ENCODE measurements at places on chromosomes 2 and 18.

DNA sequence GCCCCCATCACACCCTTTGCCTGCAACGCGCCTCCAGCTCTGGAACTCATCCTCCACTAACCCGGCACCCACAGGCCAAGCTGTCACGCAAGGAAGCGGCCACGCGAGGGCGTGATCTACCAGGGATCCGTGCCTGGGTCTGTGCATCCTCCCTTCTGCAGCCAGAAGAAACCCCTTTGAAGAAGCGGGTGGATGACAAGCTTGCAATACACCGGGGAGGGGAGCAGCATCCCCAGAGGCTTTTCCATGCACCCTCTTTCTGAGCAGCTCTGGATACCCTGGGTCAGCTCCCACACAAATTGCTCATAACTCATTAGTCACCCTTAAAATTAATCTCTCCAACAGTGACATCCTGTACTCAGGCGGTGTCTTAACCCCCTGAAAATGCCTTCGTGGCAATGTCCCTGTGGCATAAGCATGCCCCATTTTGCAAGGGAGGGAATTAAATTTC is 47.6 kb downstream of the PDCL3 start:
- peak; percentile 55 for DNase-seq

- DNase-seq, result no peak
These were observed 125.8 kb downstream of the VWC2L start for GRCh38 chr2:214536625-214537024.

DNA sequence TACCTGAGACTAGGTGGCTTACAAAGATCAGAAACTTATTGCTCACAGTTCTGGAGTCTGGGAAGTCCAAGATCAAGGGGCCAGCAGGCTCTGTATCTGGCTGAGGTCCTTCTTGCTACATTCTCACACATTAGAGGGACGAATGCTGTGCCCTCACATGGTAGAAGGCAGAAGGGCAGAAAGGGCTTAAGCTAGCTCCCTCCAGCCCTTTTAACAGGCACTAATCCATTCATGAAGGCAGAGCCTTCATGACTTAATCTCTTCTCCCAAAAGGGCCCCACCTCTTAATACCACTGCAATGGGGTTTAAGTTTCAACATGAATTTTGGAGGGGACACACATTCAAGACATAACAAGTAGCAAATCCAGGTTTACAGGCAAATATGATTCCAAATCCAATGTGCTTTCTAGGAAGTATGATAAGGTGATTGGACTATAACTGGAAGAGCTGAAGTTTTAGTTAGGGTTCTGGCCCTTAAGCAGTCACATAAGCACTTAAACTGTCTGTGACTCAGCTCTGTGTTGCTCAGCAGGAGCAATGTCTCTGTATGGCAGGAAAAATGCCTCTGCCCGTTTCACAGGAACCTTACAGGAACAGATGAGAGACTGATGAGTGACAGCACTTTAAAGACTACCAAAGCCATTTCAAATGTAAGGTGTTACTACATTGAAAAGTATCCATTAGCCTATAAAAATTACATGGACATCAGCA is 119.6 kb upstream of the PTPRM start:
- no peak for DNase-seq

DNA sequence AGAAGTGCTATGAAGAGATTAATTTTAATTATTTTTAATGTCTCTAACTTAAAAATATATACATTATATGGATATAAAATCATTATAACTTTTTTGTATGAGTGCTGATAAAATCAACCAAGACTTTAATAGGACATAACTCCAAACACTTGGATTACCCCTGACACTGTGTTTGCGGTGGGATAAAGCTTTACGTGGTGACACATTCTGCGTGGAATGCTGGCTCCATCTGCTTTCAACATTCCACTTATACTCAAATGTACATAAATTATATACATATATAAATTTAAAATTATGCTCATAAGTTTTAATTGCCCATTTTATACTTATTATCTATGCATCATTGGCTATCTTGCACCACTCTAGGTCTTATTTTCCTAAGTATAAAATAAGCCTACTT is 30.5 kb downstream of the LINC00305 start:
- DNase-seq, result no peak

GRCh38 chr18:56575819-56576663 is 62.4 kb downstream of the TXNL1 start:
- no peak for DNase-seq

DNA sequence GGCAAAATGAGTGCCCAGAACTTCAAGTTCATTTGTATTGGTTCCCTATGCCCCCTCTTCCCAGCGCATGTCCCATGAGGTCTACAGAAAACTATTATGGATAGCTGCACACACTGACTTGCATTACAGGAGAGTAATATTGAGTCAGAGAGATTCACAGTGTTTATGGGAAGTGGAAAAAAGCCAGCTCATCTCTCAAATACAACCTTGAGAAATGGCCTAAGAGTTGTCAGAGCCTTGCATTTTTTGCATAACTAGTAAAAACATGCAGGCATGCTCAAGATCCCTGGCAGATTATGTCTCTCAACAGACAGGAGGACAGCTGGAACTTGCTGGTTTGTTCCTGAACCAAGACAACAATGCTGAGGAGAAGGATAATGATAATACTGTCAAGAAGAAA is 1292.8 kb downstream of the DSC3 start:
- no peak for DNase-seq

DNA sequence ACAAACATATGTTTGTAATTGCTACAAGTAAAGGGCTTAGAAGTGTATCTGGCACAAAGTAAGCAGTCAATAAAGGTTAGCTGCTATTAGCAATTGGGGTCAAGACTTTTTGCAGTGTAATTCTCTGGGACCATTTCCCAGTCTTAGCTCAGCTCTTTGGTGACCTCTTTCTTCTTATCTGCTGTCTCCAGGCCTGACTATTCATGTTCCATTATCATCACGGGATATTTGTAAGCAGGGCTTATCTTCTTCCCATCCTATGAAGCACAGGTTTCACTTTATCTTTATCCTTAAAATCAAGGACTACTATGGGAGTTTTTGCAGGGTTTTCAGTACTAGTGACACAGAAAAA is 131.7 kb downstream of the DOCK10 start:
- no peak for DNase-seq

DNA sequence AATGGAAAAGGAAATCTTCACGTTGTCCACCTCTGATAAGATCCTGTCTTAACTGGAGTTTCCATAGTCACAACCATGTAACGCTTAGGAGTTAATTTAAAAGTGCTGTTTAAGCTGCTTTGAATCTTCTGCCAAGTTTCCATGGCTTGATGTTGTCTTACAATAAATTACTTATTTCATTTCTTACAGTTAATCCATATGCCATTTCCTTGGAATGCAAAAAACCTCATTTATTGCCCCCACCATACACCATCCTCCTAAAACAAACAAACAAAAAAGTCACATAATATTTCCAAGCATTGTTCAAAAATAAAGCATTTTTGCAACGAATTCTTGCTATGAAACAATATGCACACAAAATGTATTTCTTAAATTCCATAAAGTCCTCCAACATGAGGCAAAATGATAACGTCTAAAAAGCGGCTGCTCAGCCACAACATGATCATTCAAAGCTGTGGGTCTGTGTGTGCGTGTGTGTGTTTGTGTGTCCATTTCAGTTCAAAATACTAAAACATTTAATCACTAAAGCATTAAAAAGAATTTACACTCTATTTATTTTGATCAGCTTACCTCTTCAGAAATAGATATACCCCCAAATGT is 46.8 kb upstream of the PXDN start:
- no peak for DNase-seq

- DNase-seq, result no peak
These were observed 174.9 kb downstream of the NR4A2 start for GRCh38 chr2:156157670-156158069.

GRCh38 chr18:46155641-46156051 is 51.5 kb downstream of the HAUS1 start:
- peak; percentile 31 for DNase-seq

GRCh38 chr2:16194931-16195680 is 254.8 kb downstream of the MYCN start:
- no peak for DNase-seq

GRCh38 chr2:131093696-131094462 is 619 bp upstream of the FAM168B start:
- DNase-seq, result no peak

GRCh38 chr2:46382331-46383112 is 85.3 kb downstream of the EPAS1 start:
- no peak for DNase-seq

- no peak for DNase-seq
These were observed 43.9 kb upstream of the RAPH1 start for GRCh38 chr2:203578759-203579643.

- DNase-seq, result no peak
These were observed 29.1 kb downstream of the TMEM131 start for GRCh38 chr2:97966545-97967215.

DNA sequence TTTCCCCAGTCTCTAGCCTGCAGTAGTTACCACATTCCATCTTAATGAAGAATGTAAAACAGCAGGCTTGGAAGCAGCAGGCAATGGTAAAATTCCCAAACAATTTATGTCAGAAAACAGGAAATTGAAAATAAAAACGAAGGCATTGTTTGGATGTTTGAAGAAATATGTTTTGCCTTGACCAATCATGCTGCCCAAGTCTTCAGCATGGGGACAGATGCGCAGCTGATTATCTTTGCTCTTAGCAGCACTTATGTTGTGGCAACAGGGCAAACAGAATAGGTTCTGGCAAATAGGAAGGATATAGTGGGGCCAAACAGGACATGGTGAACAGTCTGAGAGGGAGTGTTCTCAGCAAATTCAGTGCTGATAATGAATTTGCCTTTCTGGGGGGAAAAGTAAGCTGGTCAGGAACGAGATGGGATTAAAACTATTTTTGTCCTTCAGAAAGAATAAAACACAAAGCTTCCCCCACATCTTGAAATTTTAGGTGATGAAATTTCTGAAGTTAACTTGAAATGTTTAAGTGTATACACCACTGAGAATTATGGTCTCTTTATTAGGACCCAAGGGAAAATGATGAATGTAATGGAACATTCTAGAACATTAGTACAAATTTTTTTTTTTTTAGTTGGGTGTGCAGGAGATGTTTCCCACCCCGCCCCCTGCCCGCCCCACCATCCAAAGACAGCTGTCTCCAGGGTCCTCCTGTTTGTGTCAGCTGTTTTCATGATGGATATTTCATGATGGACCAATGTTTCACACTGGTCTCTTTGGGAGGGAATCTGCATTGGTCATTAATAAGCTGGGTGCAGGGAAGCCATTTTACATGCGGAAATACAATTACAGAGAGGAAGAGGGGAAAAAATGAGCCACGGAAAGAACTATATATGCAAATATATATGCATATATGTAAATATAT is 239.5 kb upstream of the REV1 start:
- DNase-seq, result no peak

GRCh38 chr2:82124629-82125028 is 1820.1 kb upstream of the LRRTM1 start:
- no peak for DNase-seq

- no peak for DNase-seq
These were observed 82.0 kb downstream of the NRP2 start for GRCh38 chr2:205764270-205764746.

GRCh38 chr2:13876491-13877037 is 756.0 kb upstream of the LRATD1 start:
- no peak for DNase-seq

DNA sequence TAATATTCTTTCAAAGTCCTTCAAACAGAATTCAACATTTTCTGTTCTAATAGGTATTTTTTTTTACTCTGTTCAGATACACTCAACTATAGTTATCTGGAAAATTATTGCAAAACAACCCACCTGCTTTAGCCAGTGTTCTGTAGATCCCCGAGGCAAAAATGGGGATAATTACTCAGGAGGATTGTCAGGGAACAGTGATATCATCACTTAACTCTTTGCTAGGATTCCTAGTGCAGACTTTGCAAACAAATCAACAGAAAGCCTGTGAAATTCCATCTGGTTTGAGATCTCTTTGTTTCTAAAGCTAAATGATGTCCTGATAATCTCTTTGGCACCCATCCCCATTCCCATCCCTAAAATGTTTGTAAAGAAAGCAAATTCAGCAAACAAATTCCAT is 413.6 kb upstream of the MEIS1 start:
- no peak for DNase-seq

GRCh38 chr18:3874125-3874524 is 424.2 kb downstream of the TGIF1 start:
- DNase-seq, result no peak

GRCh38 chr2:98180456-98180855 is 93.5 kb downstream of the VWA3B start:
- DNase-seq, result no peak

DNA sequence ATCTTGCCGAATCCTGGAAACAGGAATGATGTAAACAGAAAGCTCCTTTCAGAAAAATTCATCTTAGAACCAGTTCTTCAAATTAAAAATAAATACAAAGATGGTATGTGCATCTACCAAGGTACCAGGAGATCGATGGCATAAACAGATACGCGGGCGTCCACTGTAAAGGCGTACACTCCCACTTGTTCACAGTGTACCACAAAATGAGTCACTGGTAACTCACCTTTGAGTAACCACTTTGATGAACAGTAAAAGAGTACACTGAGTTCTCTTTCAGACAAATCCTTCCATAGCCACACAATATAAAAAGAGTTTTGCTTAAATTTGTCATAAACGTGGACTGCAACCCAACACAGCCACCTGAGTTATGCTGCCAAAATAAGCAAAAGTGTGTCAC is 128.3 kb downstream of the DNER start:
- DNase-seq, result no peak

GRCh38 chr2:226796840-226797288 is 2.8 kb downstream of the IRS1 start:
- no peak for DNase-seq

- DNase-seq, result no peak
These were observed 4.3 kb upstream of the TFCP2L1 start for GRCh38 chr2:121289271-121289670.

DNA sequence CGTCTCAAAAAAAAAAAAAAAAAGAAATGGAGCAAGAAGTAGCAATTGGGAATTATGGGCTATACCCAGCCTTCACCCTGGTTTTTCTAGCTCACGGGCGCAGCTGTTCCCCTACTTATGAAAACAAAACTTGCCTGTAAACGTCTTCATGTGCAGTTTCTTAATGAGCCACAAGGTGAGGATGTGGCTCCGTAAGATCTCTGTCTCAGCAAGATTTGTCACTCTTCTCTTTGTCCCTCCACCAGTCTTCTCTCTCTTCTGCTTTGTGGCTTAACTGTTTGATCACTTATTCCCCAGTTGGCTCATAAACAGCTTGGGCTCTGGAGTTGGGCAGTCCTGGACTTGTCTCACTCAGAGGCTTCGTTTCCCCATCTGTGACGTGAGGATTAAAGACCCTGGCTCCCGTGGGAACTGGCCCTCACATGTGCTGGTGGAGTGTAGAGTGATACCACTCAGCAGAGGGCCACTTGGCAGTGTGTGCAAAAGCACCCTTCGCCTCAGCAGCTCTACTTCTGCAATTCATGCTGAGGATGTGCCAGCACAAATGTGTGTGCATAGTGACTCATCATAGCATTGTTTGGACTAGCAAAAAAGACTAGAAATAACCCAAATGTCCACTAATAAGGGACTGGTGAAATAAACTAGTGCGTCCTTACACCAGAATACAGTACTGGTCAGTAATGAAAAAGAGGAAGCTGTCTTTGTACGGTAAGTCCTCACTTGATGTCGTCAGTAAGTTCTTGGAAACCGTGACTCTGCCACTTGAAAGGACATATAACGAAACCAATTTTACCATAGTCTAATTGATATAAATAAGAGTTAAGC is 8.7 kb downstream of the CEP68 start:
- DNase-seq, result peak; percentile 32
